Spinal cord (tissue), 10 donors: ENCODE measurements at places on chromosomes 6 and 20. TPM values are rescaled to one million over a fixed set of nuclear protein-coding genes. Genes with fewer than 3 reads are reported as not detected.

DNA sequence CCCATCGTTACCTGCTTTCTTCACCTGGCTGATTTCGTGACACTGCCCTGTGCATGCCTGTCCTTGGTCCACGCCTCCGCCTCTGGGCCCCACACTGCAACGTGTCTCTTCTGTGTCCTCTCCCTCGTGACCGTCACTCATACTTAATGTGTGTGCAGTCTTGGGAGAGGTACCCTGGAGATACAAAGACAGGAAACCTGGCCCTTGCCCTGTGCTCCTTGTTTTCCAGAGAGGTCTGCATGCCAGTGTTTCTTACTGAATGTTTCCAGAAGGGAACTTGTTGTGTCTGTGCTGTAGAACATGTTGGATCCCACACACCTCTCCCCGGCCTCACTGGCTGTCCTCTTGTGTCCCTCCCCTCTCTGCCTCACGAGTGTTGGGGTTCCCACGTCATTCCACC lies 45.8 kb downstream of the SNX9 start:
- peaks cover 28% of the 10 kb centered on the region for H3K36me3 ChIP-seq
- no peak overlapping the region for H3K27ac ChIP-seq
- no peak overlapping the region for H3K4me3 ChIP-seq
- no peaks in the 10 kb centered on the region for H3K27me3 ChIP-seq
- no peak for DNase-seq
- peaks cover 6% of the 10 kb centered on the region for H3K4me1 ChIP-seq

- no peaks in the 10 kb centered on the region for H3K36me3 ChIP-seq
- DNase-seq, result no peak
- H3K27me3 ChIP-seq, result peaks cover 8% of the 10 kb centered on the region
- no peak overlapping the region for H3K4me3 ChIP-seq
- H3K27ac ChIP-seq, result no peak overlapping the region
Observed at GRCh38 chr20:47949230-47949629, 163.9 kb upstream of the SULF2 start.

DNA sequence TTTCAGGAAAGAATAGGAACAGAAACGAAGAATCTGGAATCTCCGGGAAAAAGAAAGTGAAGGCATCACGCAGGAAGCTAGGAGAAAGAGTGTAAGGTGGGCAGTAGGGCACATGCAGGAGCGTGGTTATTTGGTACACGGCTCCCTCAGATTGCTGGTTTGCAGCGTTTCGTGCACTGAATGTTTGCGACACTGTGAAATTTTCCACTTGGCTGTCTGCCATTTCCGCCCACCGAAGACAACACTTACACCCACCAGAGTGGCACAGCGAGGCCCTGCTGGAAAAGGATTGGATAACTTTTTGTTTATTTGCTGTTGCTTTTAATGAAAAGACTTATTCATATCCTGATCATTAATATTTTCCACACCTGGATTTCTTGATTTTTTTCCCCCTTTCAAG lies 248.3 kb downstream of the GMPR start:
- no peak for DNase-seq
- no peaks in the 10 kb centered on the region for H3K27me3 ChIP-seq
- H3K4me1 ChIP-seq, result no peaks in the 10 kb centered on the region
- H3K36me3 ChIP-seq, result peaks cover 3% of the 10 kb centered on the region
- no peak overlapping the region for H3K27ac ChIP-seq

DNA sequence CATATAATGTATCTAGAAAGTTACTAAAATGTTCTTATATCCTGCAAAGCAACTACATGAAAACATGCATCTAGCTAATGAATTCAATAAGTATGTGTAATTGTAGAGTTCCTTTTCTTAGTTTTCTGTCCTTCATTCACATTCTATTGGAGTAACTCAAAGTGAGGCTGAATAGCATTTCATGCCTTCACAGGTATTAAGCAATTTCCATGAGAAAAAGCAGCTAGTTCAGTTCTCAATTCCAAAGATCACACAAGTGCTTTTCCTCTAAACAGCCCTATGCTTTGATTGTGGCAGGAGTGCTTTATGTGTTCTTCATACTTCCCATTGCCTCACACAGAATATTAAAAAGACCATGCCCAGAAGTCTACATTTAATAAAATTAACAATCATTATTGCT lies 274.9 kb downstream of the RFPL4B start:
- no peaks in the 10 kb centered on the region for H3K27me3 ChIP-seq
- H3K4me3 ChIP-seq, result no peak overlapping the region
- H3K4me1 ChIP-seq, result no peaks in the 10 kb centered on the region
- no peak overlapping the region for H3K27ac ChIP-seq

DNA sequence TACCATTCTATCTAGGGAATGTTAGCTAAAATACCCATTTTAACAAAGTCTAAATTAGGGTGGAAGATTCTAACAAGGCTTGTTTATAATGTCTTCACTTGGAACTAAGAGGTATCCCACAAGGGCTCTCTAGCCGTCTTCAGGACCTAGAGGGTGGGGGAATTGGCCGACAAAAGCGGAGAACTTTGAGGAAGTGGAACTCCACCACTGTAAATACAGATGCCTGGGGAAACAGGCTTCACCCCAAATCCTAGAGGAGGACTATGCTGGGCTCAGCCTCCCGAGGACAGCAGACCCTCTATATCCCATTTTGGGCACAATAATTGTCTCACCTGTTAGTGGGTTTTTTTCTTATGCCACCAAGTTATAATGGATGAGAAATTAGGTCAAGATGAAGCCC lies 58.0 kb upstream of the TFB1M start:
- DNase-seq, result no peak
- no peaks in the 10 kb centered on the region for H3K27me3 ChIP-seq
- no peaks in the 10 kb centered on the region for H3K4me1 ChIP-seq

- no peak overlapping the region for H3K27ac ChIP-seq
- peaks cover 32% of the 10 kb centered on the region for H3K4me1 ChIP-seq
- peaks cover 51% of the 10 kb centered on the region for H3K27me3 ChIP-seq
Observed at GRCh38 chr20:59402681-59403080, 102.3 kb downstream of the EDN3 start.

SERAC1 gene
- total RNA-seq, result 14.7 TPM

OGFRL1 gene
- 94.5 TPM for total RNA-seq

TCF15 gene
- 1.8 TPM for total RNA-seq

FGD2 gene
- total RNA-seq, result 6.7 TPM

MTCH1 gene
- 195 TPM for total RNA-seq

SALL4 gene
- total RNA-seq, result 1.3 TPM

POM121L2 gene
- not detected for total RNA-seq
